Mucosa of gallbladder (tissue), 1 donor: ENCODE measurements at places on chromosomes 12 and 14.

GRCh38 chr12:113862590-113863454 lies 103.3 kb downstream of the RBM19 start:
- DNase-seq, result no peak

DNA sequence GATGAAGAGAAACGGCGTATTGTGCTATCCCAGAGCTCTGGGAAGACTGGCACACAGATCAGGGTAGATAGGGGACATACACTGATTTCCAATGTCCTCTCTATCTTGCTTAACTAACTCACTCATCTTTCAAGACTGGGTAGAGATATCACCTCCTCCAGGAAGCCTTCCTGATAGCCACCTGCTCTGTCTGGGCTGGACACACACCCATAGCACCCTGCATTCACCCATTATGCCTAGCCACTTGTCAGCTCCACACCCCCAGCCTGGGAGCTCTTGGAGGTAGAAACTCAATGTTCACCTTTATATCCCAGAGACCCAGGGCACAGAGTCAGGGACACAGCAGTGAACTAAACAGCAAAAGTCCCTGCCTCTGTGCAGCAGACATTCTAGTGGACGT lies 52.0 kb downstream of the ACTN1 start:
- no peak for DNase-seq

DNA sequence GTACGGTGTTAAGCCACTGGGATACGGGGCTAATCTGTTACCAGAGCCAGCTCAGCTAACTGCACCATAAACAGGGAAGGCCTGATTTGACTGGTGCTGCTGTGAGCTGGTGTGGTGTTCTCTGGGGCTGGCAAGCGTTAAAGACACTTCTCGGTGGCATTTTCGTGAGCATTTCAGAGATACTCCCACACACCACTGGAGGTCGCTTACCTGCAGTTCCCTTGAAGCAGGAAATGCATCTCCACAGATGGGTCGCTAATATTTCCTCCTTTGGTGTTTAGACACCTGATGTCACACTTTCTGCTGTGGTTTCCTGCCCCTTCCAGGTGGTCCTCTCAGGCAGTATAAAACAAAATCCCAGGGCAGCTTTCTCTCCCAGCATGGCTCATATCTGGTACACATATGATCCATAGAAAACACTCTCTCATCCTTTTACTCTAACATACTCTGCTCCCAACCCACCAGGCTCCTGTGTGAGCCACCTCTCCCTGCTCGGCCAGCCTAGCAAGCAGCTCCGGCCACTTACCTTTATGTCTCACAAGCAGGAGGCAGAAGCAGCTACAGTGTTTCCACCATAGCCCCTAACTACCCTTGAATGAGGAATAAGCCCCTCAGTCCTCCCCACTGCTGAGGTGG lies 129.9 kb upstream of the GRIN2B start:
- no peak for DNase-seq

DNA sequence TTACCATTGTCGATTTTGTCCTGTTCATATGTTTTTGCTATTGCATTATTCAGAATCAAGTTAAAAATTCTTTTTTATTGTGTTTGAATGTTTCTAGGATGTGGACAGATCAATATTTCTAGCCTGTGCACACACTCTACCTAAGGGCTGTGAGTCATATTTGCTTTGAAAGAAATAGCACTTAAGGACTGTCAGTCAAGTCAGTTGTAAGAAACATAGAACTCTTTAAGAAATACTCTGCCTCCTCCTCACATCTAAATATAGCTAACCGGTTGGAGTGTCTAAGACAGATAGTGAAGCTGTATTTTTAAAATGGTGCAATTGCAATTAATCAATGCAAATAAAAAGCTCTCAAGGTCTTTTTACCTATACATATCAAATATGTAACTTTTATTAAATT lies 17.9 kb upstream of the MGST1 start:
- DNase-seq, result no peak

- DNase-seq, result no peak
Observed at GRCh38 chr12:101634724-101635123, 40.0 kb downstream of the MYBPC1 start.
